ENCODE measurements at places on chromosomes 1 and 21.

GRCh38 chr1:62523860-62524259 lies 73.5 kb upstream of the ANGPTL3 start:
- no peak for DNase-seq

DNA sequence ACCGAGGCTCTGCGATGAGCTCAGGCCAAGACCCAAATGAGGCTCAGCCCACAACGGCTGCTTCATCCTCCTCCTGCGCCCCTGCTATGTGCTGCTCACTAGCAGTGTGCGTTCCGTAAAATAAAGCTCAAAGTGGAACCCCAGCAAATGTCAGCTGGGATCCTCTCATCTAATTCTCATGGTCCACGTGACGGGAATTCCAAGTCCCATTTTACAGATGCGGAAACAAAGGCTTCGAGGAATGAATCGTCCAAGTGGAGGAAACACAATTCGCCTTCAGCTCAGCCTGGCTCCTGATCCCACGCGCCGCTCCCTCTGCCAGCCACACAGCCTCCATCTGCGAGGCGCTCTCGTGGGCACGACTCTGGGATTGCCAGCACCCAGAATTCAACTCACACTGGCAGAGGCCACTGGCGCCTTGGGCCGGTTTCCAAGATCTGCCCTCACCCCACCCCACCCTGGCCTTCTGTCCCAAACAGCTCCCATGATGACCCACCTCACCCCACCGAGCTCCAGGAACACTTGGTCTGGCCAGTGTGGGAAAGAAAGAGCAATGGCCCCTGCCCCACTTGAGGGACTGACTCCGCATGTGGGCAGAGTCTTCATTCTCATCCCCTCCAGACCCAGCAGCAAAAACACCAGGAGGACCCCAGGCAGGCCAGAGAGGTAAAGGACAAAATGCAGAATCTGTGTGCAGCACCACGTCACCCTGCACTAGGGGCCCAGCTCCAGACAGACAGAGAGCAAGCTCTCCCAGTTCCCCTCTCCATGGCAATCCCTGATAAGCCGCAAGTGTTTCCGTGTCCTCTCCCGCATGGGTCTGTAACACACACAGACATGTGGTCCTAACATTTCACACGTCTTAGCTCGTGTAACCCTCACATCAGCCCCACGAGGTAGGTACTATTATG lies 10.5 kb downstream of the CASZ1 start:
- DNase-seq = no peak

DNA sequence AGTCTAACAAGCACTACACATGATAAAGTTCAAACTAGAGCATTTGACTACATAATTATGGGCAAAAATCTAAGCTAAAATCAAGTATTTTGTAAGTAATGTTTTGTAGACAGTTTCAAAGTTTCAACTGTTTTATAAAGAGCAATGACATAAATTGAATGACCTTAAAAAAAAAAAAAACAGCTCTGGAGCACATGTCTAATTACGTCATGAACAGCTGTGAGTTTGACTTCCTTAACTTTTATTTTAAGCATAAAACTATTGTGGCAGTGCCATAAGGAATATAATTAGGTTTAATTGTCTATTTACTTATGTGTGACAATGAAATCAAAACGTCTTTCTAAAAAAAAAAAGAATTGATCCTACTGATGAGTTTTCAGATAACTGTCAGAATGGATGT lies 272.5 kb upstream of the LRRC7 start:
- DNase-seq = no peak

DNA sequence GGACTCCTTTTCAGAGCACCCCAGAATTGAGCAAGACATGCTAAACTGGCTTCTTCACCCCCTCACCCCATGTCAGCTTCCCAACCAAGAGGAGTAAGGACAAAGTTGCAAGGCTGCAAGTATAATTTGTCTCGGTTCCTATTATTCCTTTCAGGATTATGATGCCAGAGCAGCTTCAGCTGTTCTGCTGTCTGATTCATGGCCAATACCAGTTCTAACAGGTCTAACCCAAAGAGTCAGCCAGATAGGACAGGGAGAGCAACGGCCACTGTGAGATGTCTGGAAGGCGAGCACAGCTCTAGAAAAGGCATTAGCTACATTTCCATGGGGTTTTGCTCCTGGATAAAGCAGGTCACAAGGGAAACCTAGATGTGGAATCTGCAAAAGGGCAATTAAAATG lies 53.3 kb upstream of the HOOK1 start:
- no peak for DNase-seq

DNA sequence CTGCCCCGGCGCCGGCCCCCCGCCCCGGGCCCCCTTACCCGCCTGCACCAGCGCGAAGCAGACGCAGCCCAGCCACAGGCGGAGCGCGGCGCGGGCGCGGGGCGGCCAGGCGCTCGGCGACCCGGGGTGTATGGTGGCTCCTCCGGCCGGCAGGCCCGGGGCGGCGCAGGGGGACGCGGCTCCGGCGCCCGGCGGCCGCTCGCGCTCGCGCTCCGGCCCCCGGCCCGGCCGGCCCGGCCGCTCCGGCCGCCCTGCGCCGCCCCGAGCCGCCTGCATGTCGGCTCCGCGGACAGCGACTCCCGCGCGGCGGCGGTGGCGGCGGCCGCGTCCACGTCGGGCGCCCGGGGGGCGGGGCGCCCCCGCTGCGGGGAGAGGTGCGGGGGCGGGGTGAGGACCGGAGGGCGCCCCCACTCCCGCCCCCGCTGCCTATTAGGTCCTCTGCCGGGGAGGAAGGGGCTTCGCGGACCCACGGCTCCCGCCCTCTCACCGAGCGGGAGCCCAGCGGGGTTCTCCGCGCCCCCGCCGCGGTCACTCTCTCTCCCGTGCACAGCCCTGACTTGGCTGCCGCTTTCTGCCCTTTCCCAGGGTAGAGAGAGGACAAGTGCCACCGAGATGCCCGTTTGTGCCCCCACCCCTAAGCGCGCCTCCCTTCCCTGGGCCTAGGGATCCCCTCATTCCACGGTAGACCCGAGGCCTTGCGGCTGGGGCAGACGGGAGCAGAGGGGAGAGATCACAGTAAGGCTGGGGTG lies at the start of gene FNDC5:
Gene FNDC5 (minus strand): TSS at position 298 of the 749 bp plus-strand sequence.
- no peak for DNase-seq

DNA sequence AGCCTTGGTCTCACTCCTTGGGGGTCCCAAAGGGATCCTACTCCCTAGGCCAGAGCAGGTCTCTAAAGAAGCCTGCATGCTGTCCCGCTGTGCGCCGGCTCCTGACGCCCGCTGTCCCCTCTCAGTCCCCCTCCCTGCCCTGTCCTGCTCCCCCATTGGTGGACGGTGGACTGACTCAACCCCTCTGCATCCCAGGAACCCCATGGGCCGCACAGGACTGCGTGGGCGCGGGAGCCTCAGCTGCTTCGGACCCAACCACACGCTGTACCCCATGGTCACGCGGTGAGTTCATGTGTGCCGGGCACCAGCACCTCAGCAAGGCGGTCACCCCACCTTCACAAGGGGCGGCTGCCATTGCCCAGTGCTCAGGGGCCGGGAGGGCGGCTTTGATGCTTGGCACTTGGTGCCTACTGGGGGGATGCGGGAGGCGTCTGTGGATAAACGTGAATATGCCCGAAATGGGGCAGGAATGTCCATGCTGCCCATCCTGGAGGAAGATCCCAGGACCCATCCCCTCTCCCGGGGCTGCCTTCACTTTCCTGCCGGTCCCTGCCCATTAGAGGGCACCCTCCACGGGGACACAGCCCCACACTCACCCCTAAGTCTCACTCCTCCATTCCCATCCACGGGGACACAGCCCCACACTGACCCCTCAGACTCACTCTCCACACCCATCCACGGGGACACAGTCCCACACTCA lies 20.2 kb upstream of the LRRC3 start:
- DNase-seq = no peak

DNA sequence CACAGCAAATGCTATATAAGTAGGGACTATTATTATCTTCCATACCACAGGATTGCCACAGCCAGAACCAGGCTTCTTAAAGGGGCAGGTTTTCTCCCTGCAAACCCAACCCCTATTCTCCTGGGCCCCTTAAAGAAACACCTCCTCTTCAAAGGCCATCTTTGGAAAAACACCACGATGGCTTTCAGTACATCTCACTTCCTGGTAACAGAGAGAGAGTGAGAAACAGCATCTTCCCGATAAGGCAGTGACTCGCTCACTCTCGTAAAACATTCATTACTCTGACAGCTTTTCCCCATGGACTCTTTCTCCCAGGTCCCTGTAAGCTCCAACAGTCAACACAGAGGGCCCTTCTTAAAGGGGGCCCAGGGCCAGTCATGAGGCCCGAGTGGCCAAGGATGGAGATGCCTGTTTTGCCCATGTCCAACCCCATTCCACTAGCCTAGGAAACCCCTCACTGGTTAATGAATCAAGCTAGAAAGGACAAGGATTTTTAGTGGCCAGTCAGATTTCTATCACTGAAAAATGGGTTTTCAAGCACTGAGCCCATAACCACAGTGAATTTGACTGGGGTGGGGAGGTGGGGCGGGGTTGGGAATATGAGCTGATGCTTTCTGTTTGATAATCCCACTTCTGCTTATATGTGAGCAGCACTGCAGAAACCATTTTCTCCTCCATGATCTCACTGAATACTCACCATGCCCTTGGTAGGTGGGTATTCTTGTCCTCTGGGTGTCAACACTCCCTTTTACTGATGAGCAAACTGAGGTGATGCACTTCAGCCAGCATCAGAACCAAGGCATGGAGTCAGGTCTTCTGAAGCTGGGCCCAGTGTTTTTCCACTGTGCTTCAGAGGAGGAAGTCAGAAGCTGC lies 3.6 kb upstream of the NAV1 start:
- no peak for DNase-seq

DNA sequence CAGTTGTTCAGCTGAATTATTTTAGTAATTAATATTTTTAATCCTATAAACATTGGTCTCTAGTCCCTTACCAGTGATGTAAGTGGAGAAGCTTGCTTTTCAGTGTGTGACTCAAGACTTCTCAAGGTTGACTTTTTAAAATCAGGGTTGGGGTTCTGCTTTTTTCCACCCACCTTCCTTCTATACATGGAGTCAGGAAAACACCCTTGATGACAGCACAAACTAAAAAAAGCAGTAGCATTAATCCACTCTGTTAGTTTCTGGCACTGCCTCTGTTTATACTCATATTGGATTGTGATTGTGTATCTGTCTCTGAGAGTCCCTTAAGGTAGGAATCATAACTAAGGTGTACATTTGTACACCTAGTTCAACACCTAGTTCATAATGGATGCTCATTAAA lies 8.3 kb upstream of the PLEKHO1 start:
- DNase-seq = no peak

DNA sequence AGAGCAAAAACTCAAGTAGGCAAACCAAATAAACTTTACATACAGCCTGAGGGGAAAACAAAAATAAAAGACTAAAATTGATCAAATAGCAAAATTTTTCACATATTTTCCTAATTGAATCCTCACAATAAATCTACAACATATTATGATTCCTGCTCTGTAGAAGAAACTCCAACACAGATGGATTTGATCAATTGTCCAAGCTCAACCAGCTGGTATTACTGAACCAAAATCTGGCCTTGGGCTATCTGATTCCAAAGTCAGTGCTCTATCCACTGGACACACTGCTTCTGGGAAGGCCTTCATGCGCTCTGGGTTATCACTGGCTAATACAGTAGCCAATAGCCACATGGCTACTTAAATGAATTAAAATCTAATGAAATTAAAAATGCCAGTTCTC lies 39.3 kb downstream of the PCNX2 start:
- DNase-seq = no peak

DNA sequence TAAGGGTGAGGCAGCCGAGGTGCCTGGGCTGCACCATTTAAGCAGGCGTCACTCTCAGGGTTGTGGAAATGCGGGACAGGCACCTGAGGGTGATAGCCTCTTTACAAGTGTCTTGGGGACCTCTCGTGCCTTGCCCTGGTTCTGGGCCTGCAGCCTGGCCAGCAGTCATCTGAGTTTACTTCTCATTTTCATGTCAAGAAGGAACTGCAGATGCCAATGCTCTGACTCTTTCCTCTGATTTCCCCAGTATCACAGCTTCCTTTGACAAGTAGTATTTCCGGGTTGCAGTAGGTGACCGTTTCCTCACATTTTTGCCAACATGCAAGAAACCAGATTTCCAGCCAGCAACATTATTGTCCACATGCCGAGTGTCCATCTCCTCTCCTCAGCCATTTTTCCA lies 286.9 kb downstream of the DISC1 start:
- no peak for DNase-seq

DNA sequence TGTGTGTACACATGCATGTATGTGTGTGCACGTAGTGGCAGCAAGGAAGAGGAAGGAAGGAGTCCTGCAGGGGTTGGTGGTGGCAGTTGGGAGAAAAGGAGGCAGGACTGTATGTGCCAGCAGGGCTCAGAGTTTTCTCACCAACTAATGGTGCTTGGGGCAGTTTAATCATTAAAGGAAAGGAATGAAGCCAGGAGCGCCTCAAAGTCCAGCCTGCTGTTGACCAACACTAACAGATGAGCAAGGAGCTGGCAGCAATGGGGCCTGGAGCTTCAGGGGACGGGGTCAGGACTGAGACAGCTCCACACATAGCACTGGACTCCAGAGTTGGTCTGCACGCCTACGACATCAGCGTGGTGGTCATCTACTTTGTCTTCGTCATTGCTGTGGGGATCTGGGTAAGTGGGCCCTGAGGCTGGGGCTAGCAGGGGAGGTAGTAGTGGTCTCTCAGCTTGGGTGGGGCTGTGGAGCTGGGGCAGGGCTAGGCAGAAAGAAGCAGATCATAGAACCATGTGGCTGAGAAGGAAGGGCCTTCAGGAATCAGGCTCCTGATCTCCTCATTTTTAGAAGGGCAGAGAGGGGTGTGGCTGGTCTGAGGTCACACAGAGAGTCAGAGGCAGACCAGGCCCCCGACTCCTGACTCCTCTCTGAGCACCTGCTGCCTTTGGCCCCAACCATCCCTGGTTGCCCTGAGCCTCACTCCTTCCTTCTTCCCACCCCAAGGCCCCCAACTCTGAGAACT lies at the start of gene SLC5A9:
Gene SLC5A9 (plus strand): TSS at position 216 of the 742 bp plus-strand sequence. CDS start 21 bp downstream, at position 237.
- no peak for DNase-seq

- DNase-seq = no peak
These were observed 11.8 kb downstream of the SIM2 start for GRCh38 chr21:36710729-36711048.

DNA sequence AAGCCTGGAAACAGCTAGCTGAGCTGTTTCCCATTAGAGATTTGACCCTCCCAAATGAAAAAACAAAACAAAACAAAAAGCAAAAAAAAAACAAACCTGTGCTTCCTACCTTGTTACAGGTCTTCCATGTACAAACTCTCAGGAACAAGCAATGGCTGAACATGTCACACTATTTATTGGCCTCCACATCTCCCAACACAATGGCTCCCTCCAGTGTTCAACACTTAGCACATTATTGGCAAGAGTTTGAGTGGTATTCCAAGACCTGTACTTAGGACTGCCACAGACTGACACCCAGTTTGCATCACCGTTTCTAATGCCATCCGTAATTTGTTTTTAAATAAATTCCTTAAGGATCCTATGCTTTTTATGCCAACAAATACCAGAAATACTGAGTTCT lies 195.0 kb upstream of the OLFM3 start:
- no peak for DNase-seq

GRCh38 chr1:161799792-161800191 lies 33.7 kb downstream of the ATF6 start:
- DNase-seq = no peak

- no peak for DNase-seq
These were observed 21.8 kb downstream of the NEK7 start for GRCh38 chr1:198178615-198179014.

- no peak for DNase-seq
These were observed 18.8 kb upstream of the PKP1 start for GRCh38 chr1:201264554-201264953.

Data from activated T-helper 1 cell treated with anti-CD3 and anti-CD28 coated beads, Interleukin-12 subunit alpha, Interleukin-12 subunit beta, Interleukin-2, Interleukin-4 antibody, amounts not matched to agents 30 ng/mL and 10 ng/mL and 1 ng/mL, durations not matched to agents 14 hours and 24 hours and 36 hours (primary cell).